ENCODE measurements at places on chromosomes 7 and 10. TPM values are rescaled to one million over a fixed set of nuclear protein-coding genes. Genes with fewer than 3 reads are reported as not detected.

DNA sequence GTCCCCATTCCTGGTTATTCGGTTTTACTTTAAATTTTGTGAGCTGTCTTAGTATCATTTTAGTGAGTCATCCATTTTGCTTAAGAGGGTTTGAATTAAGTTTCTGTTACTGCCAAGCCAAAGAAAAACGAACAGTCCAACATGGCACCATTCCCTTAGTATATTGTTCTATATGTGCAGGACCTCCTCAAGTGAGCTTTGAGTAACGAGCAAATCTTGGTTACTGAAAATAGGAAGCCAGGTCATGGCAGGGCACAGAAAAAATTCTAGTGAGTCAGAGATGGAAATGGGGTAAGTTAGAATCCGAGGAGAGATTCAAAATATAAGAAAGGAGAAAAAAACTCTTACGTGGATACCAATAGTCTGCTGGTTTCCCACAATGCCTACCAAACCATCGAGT, 292.9 kb downstream of the BAMBI start:
- DNase-seq, result no peak

GRCh38 chr7:76294344-76295024, 8.0 kb upstream of the HSPB1 start:
- DNase-seq, result no peak

GRCh38 chr7:44076101-44076895, 6.0 kb downstream of the POLM start:
- DNase-seq, result no peak

CTNNA3 gene
- 1.7 TPM for total RNA-seq

DNA sequence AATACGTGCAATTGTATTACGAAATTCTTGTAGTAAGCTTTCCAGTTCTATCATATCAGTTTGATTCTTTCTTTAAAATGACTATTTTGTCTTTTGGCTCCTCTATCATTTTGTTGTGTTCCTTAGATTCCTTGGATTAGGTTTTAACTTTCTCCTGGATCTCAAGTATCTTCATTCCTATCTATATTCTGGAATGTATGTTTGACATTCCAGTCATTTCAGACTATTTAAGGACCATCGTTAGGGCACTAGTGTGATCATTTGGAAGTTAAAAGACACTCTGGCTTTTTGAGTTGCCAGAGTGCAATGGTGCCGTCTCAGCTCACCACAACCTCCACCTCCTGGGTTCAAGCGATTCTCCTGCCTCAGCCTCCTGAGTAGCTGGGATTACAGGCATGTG, 45.7 kb upstream of the SFTPD start:
- no peak for DNase-seq

DNA sequence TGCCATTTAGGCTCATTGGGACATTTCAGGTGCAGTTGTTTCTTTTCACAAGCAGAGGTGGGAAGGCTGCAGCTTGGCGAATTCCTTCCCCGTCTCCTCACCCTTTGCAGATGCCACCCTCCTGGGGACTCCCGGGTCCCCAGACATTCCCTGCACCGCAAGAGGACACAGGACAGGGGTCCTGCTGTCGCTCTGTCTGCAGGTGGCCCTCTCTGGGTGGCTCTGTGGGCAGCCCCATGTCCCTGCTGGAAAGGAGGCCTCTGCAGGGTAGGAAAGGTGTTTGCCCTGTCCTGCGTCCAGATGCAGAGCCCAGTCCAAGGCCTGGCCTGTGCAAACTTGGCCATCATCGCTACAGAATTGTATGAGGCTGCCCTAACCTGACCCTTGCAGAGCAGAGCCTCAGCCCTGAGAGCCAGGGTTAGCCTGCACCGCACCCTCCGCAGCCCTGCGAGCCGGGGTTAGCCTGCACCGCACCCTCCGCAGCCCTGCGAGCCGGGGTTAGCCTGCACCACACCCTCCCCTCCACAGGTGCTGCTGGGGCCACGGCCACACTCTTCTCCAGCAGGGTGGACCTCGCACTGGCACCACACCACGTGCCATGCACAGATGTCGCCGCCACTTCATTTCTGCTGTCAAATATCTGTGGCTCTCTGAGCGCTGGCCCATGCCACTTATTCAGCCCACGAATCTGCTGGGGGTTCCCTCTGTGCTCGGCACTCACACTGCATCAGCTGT, 61.0 kb downstream of the CFAP46 start:
- DNase-seq, result no peak

GRCh38 chr7:135726276-135726788, 1.7 kb downstream of the SLC13A4 start:
- DNase-seq, result no peak

GRCh38 chr10:46285966-46286620, 704 bp upstream of the ANTXRL start:
- DNase-seq, result no peak

OPALIN gene
- total RNA-seq, result not detected

GRCh38 chr10:34319197-34319846, 495.8 kb downstream of the PARD3 start:
- no peak for DNase-seq

FZD1 gene
- 11.8 TPM for total RNA-seq

DNA sequence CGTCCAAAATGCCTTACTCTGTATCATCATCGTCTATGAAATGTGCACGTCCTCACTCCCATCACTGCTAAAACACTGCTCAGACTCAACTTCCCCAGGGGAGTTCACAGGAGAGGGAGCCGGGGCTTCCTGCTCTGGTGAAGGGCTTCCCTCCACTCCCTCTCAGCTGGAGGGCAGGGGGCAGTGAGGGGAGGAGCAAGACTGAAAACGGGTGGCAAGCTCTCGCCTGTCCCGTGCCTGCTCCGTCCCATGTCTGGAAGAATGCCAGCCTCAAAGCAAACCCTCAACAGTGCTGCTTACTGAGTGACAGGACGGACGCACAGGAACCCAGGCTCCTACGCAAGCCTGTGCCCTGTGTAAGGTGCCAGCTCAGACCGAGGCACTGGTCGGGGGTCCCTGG, 25.1 kb downstream of the PRKAG2 start:
- DNase-seq, result no peak

GRCh38 chr7:2512179-2512661, 7.4 kb upstream of the LFNG start:
- DNase-seq, result no peak

GCK gene
- total RNA-seq, result 4.9 TPM
